ENCODE measurements at places on chromosomes 5 and 9.

GRCh38 chr5:180003127-180003526, 68.4 kb downstream of the RNF130 start:
- DNase-seq, result no peak

DNA sequence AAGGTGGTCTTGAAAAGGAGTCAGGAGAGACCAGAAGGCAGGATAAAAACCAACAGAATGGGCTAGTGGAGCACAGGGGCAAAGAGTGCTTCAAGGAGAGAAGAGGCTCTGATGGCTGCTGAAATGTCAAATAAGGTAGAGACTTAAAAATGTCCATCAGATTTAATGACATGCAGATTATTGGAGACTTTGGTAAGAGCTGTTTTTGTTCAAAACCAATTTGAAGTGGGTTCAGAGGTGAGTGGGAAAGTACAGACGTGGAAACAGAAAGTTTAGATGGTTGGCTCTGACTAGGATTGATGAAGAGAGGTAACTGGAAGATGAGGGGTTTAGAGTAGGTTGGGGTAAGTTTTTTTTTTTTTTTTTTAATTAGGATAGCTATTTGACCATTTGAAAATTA, 14.1 kb downstream of the SLC25A46 start:
- DNase-seq, result no peak

GRCh38 chr9:15735083-15735857, 182.4 kb downstream of the CCDC171 start:
- peak; percentile 7 for DNase-seq

DNA sequence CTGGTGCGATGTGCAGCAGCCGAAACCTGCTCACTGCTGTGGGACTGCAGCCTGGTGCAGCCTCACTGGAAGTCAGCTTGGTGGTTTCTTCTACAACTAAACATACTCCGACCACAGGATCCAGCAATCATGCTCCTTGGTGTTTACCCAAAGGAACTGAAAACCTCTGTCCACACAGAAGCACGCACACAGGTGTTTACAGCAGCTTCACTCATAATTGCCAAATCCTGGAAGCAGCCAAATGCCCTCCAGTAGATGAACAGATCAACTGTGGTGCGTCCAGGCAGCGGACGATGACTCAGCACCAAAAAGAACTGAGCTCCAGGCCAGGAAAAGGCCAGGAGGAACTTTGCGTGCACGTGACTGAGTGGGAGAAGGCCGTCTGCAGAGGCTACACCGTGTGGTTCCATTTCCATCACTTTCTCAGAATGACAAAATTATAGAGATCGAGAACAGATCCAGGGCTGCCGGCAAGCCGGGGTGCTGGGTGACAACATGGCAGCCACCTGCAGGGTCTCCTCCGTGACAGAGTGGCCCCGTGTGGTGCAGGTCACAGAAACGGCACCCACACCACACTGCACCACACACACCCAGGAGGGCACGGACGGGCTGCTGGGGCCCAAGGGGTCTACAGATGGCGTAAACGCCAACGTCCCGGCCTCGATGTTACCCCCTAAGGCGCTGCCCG, 23.1 kb upstream of the NSMF start:
- no peak for DNase-seq

All from LoVo (cell line).